ENCODE measurements at places on chromosomes 1 and 21. TPM values are rescaled to one million over a fixed set of nuclear protein-coding genes. Genes with fewer than 3 reads are reported as not detected.

RXFP4 gene
- total RNA-seq, result not detected

COL8A2 gene
- total RNA-seq, result 0.41 TPM

MYOM3 gene
- 0.23 TPM for total RNA-seq

RHCE gene
- not detected for total RNA-seq

F3 gene
- total RNA-seq, result 35.4 TPM

- no peak for DNase-seq
These were observed 11.5 kb downstream of the LDLRAD1 start for GRCh38 chr1:54006508-54006907.

DNA sequence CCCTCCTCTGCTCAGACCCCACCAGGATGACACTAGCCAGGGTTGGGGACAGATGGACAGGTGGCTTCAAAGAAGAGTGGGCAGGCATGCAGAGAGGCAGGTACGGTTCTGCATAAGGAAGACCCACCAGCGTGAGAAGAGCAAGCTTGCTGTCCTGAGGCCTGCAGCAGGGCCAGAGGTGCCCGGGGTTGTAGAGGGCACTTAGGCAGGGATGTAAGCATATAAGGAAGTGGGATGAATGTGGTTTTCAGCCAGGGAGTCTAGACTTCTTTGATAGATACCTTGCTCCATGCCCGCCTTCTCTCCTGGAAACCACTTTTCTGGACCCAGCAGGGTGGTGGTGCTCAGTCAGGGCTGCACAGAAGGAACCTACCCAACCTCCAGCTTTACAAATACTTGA, 1.4 kb downstream of the TTC39A start:
- no peak for DNase-seq

ZMYM4 gene
- total RNA-seq, result 49.7 TPM

C8A gene
- total RNA-seq, result not detected

DNA sequence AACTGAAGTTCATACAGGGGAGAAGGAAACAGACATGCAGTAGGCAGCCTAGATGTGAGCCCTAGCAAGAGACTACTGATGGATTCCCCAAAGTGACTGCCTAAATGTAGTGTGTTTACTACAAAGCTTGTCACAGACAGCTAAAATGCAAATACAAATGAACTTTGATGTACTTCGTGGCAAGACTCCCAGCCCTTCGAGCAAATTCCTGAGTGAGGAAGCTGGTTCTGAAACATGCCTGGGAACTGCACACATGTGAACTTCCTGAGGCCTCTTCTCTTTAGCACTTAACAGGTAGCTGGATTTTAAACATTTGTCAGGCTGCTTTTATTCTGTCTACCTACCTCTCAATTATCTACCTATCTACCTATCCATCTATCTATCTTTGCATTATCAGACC, 6.7 kb upstream of the IRF2BP2 start:
- no peak for DNase-seq

DNA sequence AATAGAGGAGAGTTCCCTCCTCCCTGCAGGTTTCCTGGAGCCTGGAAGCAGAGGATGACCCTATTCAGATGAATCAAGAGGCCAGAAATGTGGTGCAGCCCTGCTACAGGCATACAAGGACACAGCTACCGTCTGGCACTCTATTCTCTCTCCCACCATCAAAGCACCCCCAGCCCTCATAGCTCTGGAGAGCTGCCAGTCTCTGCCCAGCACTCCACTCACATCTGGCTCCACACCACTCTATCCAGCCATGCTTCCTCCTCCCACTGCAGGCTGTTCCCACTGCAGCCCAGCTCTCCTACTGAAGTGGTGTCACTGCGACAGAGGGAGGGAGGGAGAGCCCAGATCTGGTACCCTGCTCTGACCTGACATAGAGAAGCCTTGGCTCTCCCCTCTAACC, 18.4 kb downstream of the SYT2 start:
- DNase-seq, result no peak

DNA sequence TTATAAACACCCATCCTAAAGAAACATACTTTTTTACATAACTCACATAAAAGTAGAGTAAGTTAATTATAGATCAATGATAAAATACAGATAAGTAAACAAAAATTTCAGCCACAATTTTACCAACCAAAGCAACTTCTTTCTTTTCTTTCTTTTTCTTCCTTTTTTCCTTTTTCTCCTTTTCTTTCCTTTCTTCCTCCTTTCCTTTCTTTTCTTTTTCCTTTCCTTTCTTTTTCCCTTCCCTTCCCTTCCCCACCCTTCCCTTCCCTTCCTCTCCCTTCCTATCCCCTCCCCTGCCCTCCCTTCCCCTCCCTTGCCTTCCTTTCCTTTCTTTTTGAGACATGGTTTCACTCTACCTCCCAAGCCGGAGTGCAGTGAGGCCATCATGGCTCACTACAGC, 56.5 kb upstream of the C1orf53 start:
- DNase-seq, result no peak

DNA sequence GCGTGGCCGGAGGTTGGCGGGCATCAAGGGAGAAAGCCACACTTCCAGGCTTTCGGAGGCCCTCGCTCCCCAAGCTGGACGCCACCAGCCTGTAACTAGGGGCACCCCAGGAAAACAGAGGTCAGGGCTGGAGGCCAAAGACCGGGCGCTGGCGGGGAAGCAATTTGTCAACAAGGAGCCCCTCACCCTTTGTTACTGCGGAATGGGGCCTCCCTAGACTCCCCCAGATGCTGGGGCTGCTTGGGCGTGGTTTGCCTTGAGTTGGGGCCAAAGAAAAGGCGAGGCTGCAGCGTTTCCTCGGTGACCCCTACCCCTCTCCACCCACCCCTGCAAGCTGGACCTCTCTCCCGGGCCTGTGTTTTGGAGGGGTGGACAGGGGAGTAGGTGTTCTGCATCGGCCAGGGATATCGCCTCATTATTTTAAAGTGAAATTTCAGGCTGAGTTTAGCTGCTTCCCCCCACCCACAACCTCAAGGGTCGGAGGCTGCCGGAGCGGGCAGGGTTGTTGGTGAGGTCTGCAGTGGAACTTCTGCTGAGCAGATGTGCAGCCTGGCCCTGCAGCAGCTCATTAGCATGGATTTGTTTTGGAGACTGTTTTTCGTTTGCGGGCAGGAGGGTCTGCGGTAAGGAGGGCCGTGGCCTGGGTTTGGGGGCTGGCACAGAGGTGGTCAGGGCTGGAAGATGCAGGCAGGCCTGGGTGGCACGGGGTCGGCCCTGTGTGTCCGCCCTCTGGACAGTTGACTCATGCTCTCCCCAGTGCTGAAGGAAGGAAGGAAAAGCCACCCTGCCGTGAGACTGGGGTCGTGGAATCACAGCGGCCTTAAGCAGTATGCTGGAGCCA, 1.5 kb downstream of the NBL1 start:
- DNase-seq, result no peak

Measured in glomerular endothelial cell (primary cell).